ENCODE measurements at places on chromosomes 3 and 15.

DNA sequence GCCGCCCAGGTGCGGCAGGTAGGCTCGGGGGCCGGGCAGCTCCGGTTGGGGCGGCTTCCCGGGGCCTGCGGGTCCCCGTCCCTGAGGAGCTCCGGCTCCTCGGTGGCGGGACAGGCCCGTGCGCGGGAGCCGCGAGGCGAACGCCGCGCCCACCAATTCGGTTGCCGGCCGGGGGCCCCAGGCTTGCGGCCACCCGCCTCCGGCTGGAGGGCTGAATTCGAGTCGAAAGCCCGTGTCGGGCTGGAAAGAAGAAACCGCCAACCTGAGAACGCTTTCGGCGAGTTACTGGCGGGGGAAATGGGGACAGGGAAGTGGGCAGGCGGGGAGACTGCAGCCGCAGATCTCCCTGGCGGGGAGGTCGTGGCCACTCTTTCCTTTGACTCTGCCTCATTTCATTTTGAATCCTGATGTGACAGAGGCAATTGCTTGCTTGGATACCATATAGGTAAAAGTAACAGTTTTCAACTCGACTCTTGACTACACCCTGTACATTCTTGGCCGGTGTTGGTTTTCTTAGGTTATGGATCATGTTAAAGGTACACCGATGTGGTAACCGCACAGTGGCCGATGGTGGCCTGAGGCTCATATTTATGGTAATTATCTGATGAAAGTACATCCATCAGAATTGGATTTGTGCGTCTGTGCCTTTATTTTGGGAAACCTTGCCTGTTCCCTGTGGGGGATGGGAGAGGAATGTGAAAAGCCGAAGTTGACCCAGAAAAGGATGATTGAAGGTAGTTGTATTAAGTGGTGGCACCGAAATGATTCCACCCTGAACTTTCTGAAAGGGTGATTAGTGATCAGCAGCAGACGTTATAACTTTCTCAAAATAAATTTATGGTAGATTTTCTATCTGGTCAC is 1.7 kb downstream of the B3GNT5 start:
- DNase-seq = peak; percentile 27

DNA sequence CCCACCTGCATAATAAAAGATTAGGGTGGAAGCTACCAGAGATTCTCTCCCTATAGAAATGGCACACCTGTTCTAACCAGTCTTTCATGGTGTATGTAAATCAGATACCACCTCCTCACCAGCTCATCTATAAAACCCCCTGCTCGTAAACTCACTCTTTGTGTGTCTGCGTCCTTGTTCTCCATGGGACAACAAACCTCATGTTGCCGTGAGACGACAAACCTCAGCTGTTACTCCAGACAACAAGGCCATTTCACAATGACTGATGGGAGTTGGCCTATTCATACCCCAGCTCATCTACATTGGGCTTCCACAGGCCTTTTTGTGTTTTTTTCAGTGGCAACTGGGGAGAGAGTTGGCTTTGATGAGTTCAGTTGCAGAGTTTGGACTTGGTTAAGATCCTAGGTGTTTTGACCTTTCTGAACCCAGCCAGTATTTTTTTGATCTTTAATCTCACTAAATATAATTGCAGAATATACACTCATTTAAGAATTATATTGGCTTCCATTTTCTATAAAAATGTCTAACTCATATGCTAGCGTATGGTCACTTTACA is 96.6 kb upstream of the LRIG1 start:
- DNase-seq = no peak

DNA sequence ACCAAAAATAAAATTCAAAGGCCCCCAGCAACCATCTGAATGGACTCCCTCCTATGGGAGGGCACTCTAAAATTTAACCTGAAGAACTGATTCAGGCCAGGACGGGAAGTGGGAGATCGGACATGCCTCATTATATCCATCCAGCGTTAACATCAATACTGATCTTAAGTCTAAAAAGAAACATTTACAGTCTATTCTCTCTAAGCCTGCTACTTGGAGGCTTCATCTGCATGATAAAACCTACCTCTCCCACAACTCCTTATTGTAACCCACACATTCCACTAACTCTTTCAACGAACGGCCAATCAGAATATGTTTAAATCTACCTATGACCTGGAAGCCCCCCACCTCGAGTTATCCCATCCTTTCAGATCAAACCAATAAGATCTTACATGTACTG is 68.4 kb downstream of the HERC1 start:
- no peak for DNase-seq

GRCh38 chr3:120100711-120101110 is 6.5 kb upstream of the GSK3B start:
- peak; percentile 20 for DNase-seq

GRCh38 chr3:124935264-124935663 is 713 bp upstream of the MUC13 start:
- no peak for DNase-seq

DNA sequence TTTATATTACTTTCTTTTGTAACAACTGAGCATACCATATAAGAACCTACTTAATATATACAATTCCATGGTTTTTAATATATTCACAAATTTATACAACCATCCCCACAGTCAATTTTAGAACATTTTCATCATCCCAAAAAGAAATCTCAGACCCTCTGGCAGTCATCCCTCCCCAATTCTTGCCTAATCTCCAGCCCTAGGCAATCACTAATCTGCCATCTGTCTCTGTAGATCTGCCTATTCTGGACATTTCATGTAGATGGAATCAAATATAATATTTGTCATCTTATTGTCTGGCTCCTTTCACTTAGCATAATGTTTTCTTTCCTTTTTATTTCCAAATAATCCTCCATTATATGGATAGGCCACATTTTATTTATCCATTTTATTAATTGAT is 92.5 kb downstream of the LARS2 start:
- DNase-seq = no peak

DNA sequence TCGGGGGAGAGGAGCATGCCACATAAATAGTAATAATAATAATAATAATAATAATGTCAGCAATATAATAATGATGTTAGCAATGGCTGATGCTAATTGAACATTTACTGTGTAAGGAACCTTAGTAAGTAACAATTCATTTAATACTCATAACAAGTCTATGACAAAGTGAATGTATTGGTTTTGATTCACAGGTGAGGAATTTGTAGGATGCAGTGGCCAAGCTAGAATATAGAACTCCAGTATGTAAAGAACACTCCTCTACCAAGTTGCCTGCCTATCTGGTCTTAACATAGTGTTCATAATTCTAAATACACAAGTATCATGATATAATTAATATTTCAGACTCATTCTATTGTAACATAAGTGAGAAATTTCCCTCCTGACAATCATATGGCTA is 1016.5 kb downstream of the ROBO1 start:
- DNase-seq = peak; percentile 29

- no peak for DNase-seq
These were observed 25.5 kb upstream of the PIK3R4 start for GRCh38 chr3:130772129-130772528.

GRCh38 chr3:17287006-17287689 is 402.4 kb downstream of the PLCL2 start:
- no peak for DNase-seq

GRCh38 chr3:188282871-188283270 is 128.9 kb downstream of the LPP start:
- no peak for DNase-seq

DNA sequence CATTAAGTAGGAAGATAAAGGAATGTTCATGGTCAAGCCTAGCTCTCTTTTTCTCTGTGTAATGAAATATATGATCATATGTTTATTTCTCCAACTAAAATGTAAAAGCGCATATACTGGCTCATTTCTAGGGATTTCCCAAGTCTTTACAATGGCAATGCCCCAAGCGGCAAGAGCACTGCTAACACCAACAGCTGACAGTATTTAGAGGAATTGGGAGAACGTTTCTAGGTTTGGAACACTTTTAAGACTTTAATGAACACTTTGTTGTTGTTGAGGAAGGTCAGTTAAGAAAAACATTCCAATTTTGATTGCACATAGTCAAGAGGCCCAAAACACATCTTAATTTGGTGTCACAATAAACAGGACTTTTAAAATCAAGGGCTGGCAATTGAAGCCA is 132.7 kb downstream of the ATP8B4 start:
- DNase-seq = no peak

DNA sequence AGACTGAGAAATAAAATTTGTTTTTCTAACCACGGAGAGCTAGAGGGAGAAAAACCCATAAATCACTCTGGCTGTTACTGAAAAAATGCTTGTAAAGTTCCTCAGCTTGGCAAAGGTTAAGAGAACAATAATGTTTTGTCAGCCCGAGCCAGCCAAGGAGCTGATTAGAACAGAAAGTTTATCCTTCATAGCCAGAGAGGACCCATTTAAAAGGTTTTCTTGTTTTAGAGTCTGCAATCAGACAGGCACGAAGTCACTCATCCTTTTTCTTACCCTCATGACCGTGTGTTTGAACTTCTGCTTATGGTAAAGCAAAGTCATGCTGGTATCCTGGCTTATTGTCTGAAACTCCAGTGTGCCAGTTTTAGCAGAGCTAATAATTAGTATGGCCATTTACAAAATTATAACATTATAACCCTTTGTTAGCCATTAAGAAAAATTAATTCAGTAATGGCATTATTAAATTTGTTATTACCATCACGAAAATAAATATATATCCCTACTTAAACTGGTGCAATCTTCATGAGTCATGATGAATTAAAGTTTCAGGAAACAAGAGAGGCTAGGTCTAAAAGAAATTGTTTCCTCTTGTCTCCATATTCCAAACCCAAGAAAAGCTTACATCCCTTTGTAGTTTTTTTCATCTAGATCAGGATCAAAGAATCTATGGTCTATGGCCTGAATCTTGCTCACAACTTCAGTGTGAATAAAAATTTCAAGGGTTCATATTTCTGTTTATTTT is 13.5 kb upstream of the STXBP5L start:
- DNase-seq = no peak

GRCh38 chr3:4821975-4822374 is 157.3 kb upstream of the BHLHE40 start:
- no peak for DNase-seq

DNA sequence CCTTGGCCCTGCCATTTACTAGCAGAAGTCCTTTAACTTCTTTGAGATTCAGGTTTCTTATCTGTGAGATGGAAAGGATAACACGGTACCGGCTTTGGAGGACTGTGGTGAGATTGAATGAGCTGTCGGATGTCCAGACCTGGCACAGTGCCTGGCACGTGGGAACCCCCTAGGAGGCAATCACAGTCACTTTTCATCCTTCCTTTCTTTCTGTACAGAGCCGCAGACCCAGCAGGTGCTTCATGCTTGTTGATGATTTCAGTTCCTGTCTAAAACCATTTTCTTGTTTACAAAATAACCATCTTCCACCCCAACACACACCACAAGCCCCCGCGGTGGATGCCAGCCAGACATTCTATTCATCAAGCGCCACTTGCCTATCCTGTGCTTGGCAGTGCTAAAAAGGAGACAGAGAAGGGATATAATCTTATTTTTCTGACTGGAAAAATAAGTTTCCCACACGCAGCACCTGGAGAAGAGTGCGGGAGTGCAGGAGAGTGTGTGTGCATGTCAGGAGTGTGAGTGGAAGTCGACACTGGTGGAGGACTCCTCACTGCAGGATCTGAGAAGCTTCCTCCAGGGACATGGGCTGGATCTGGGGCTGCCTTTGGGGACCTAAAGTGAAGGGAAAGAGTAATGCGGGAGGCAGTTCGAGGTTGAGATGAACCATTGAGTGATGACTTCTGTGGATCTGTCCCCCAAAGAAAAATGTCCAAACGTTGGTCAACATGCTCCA is 85.7 kb downstream of the ST6GAL1 start:
- DNase-seq = no peak

DNA sequence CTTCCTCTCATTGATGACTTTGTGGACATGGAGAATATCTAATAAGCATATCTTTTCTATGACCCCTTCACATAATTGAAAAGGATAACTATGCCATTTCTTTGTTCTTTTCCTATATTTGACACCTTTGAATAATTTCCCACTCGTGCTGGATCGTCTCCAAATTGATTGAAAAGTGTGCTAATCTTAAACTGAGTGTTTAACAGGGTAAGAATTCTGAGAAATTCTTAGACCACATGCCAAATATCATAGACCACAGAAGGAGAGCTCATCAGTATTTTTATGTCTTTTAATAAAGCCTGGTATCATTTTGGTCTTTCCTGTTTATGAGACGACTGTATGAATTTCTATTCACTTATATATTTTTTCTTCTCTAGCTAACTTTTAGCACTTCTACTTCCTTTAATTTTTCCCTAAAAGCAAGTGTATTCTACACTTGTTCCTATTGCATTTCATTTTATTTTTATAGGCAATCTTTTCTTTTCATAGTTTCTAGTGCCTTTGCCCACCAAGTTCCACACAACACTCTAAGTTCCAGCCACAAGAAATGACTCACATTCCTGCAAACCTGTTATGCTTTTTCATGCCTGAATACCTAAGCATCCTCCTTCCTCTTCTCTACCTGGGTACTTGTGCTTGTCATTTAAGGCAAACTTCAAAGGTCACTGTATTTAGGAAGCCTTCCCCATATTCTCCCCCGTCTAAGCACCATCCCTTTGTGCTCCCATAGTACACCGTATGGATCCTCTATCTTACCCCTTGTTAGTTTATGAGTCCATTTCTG is 30.1 kb downstream of the KBTBD8 start:
- DNase-seq = no peak

- DNase-seq = peak; percentile 36
These were observed 85.4 kb upstream of the TLE3 start for GRCh38 chr15:70182858-70183695.
